ENCODE measurements at places on chromosomes 16 and 17.

- DNase-seq: no peak
Measured at GRCh38 chr16:56265746-56266145, 74.5 kb downstream of the GNAO1 start.

DNA sequence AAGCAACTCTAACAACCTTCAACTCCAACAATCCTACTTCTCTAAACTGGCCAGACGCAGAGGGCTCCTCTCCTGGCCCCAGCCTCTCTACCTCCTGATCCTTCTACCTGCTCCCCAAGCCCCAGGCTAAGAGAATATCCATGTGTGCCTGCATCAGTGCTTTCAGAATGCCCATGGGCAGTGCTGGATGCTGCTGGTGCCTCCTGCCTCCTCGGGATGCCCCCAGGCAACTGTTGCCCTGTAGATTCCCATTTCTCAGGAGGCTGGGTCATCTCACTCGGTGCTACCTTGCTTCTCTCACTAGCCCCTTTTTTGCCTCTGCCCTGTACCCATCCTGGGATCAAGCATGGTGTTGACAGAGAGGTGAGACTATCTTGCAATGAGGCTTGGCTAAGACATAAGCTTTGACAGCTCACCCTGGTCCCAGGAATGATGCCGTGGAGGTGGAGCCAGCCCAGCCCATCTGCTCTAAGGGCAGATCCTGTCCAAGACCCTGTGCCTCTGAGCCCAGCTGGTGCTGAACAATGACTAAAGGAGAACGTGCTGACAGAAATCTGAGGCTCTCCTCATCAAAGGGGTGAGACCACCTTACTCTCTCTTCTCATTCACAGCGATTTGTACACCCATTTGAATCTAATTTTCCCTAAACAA is 19.4 kb upstream of the SUPT4H1 start:
- DNase-seq: no peak

DNA sequence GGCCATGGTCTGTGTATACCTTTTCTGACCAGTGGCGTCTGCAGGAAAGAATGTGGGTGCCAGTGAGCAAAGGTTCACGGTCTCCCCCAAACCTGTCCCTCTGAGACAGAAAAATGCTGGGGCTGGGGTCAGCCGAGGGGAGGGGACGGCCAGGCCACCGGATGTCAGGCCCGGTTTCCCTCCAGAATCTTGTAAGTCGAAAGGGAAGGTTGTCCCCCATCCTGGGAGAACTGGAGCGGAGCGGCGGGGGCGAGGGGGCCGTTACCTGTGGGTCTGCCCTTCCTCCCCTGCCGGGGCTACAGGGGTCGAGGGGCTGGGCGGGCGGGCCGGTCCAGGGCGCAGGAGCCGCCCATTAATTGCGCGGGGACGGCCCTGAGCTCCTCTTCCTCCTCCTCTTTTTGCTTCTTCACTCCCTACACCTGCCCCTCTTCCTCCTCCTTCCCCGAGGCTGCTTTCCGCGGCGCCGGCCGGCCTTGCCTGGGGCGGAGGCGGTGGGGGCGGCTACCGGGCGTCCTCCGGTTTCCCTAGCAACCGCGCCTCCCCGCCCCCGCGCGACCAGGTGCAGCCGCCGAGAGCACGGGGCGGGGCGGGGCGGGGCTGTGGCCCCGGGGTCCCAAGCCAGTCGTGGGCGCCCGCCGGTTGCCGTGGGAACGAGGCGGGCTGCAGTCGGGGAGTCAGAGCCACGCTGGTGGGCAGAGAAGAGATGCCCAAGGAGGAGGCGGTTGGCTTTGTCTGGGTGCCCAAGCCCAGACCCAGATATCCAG is at the start of gene MARCHF10:
MARCHF10 (minus strand) TSS at position 503 of the 764 bp plus-strand sequence. CDS start 6,579 bp downstream, outside the sequence.
- no peak for DNase-seq

DNA sequence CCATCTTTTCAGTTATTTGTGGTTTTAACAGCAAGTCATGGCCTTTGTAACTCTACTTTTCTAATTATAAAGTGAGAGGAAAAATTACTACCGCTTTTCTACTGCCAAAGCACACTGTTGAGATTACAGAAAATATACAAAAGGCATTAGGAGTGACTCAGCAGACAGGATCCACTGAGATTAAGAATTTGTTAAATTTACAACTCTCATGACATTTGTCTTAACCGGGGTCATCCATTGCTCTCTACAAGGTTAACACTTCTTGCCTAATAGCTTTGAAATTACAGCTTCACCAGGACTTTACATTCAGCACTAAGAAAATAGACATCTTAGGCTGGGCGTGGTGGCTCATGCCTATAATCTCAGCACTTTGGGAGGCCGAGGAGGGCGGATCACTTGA is 93.4 kb downstream of the SSH2 start:
- DNase-seq: no peak

DNA sequence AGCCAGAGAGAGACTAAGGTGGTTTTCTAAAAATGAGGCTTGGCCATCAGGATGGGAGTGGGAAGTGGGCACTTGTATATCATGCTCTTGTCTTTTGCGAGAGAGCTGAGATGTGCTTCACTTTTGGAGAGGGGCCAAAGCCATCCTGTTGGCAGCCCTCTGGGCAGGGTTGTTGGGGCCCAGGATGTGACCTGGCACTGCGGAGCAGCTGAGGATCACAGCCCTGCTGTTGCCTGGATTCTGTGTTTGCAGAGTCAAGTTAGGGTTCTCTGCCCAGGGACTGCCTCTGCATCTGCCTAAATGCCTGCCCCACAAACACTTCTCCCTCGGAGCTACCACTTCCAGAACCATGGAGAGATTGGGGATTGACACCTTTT is 71.2 kb downstream of the PLD6 start:
- DNase-seq: no peak

DNA sequence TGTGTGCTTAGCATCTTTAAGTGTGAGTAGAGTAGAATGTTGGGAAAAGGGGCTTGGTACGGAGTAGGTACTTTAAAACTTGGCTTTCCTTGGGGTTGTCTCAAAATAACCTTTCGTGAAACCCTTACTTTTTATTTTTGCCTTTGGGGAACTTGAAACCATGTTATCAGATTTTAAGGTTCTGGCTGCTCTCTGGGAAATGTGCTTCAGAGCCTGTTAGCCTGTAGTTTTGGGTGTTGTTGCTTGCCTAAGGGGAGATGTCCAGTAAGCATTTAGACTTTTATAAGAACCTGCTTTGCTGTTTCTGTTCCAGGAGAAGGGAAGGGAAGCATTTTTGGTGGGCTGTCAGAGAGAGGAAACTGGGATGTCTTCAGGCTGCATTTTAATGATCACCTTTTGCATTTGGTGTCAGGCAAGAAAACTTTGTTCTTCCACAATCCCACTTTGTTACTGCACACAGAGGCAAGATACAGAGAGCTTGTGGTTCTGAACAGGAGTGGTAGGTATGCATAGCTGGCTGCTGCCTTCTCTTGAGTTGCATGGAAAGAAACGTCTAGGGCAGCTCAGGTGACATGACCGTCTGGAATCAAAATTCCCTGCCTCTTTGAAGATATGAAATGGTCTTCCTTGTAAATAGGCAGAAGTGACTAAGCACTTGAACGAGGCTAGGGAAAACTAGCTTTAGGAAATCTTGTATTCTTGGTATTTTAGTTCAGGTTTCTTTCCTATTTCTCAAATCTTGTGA is 1.7 kb downstream of the RABEP1 start:
- no peak for DNase-seq

DNA sequence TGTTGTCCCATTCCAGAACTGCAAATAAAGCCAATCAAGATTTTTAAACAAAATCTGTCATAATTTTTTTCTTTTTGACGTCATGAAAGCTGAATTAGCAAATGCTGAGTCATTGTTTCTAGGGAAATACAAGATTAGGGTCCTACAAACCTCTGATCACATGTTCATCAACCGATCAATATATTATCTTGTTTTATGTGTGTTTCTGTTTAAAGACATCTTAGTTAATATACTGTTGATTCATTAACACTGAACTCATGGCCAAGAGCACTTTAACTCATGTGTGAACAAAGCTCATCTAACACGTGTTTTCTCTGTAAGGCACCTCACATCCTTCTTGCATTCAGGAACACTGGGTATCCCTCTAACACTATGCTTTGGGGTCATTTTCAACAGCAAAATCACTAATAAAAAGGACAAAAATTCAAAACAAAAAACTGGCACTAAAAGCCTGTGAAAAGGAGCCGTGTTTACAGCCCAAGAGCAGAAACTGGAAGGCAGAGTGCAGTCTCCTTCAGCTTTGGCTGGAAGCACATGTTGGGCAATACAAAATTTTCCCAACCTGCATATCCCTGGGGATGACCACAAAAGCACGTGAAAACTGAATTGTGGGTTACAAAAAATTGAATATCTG is 102.5 kb downstream of the PARN start:
- DNase-seq: no peak

- DNase-seq: no peak
Measured at GRCh38 chr17:79374807-79375206, 236.0 kb downstream of the RBFOX3 start.

GRCh38 chr16:46970089-46970488 is 3.4 kb downstream of the DNAJA2 start:
- no peak for DNase-seq

GRCh38 chr16:1681032-1681431 is 3.0 kb downstream of the JPT2 start:
- DNase-seq: no peak

GRCh38 chr17:75635610-75636202 is 2.5 kb downstream of the SMIM5 start:
- no peak for DNase-seq

GRCh38 chr17:78000341-78000740 is 41.8 kb downstream of the TNRC6C start:
- DNase-seq: no peak

GRCh38 chr17:71976011-71976649 is 144.7 kb upstream of the SOX9 start:
- no peak for DNase-seq

GRCh38 chr17:40541873-40542557 is 23.3 kb downstream of the CCR7 start:
- DNase-seq: no peak

- no peak for DNase-seq
Measured at GRCh38 chr17:78001182-78001581, 42.7 kb downstream of the TNRC6C start.

DNA sequence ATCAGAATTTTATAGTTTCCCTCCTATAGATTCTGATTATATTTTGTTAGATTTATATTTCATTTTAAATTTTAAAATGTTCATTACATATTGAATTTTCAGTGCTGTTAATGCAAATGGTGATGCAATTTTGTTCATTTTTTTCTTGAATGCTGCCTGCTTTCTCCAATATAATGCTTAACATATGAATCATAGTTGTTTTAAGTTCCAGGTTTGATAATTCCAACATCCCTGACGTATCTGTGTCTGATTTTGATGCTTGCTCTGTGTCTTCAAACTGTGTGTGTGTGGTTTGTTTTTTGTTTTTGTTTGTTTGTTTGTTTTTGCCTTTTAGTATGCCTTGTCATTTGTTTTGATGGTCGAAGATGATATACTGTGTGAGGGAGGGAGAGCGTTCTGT is 134.7 kb upstream of the ELAC2 start:
- no peak for DNase-seq

DNA sequence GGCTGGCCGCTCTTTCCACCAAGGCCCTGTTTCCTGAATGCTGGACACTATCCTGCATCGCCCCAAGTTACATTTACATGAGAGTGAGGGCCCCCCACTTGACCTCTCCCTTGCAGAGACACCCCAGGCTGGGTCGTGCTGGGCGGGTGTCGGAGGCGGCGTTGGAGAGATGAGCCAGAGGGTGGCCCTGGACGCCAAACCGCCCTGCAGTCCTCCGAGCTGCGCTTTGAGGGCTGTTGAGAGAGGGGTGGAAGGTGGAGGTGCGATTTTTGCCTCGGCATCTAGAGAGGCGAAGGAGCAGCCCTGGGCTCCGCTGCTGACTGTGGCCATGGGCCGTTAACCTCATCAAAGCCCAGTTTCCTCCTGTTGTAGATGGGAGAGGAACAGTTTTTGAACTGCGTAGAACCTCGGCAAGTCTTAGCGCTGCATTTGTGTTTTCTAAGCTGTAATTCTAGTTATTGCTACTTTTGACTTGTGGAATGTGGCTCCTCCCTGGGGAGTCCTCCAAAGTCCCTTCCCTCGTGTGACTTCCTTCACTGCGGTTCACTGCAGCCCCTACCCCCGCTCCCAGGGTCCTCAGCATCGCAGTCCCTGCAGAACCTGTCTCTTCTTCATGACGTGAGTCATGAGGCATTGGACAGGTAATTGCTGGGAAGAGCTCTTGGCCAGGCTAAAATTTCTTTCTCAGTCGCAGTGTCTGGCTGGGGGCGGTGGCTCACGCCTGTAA is 986 bp upstream of the ELOB start:
- DNase-seq: peak; percentile 50

DNA sequence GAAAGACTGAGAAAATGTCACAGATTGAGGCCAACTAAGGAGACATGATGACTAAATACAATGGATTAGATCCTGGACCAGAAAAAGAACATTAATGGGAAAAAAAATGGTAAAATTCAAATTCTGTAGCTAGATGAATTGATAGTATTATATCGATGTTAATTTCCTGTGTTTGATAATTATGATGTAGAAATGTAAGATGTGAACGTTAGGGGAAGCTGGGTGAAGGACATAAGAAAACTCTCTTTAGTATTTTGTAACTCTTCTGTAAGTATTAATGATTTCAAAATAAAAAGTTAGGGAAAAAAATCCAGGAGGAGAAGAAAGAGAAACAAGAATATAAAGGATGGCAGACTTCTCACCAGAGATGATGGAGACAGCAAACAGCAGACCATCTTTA is 2.8 kb upstream of the ITGB3 start:
- DNase-seq: no peak

DNA sequence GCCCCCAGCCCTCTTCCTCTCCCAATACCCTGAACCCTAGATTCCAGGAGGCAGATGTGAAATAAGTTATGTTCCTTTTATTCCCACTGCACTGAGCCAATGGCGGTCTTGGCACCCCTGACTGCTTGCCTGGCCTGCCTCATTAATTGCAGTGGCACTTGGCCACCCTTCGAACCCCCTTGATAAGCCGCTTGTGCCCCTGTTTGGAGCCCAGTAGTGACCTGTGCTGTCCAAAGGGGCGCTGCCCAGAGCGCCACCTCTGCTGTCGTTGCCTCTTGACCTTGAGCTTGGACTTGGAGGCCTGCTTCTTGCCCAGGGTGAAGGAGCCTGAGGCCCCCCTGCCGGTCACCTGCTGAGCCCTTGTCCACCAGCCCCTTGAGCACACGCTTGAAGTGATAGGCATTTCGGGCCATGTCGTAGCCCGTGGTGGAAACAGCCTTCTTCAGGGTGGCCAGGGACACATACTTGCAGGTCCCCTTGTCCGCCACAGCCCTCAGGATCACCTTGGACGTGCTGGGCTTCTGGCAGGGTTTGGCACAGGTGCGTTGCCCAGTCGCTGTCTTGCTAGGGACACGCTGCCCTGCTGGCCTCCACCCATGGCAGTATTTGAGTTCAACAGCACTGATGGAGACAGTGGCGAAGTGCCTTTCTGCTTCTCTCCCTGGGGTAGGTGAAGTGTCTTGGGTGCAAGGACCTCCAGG is 5.7 kb downstream of the SGCA start:
- DNase-seq: no peak
